ENCODE measurements at places on chromosomes 5 and 9. TPM values are rescaled to one million over a fixed set of nuclear protein-coding genes. Genes with fewer than 3 reads are reported as not detected.

PCDHB10 gene
- 2.8 TPM for total RNA-seq

- H3K4me1 ChIP-seq: no peaks in the 10 kb centered on the region
- H3K36me3 ChIP-seq: no peaks in the 10 kb centered on the region
- no peak overlapping the region for H3K27ac ChIP-seq
- DNase-seq: no peak
- H3K4me3 ChIP-seq: no peak overlapping the region
Observed at GRCh38 chr9:94076557-94076956, 7.7 kb upstream of the PTPDC1 start.

GRCh38 chr9:13688223-13688989, 408.9 kb upstream of the MPDZ start:
- no peak overlapping the region for H3K4me3 ChIP-seq
- H3K4me1 ChIP-seq: no peaks in the 10 kb centered on the region
- H3K27me3 ChIP-seq: no peaks in the 10 kb centered on the region
- DNase-seq: no peak
- no peak overlapping the region for H3K27ac ChIP-seq
- H3K36me3 ChIP-seq: no peaks in the 10 kb centered on the region

DNA sequence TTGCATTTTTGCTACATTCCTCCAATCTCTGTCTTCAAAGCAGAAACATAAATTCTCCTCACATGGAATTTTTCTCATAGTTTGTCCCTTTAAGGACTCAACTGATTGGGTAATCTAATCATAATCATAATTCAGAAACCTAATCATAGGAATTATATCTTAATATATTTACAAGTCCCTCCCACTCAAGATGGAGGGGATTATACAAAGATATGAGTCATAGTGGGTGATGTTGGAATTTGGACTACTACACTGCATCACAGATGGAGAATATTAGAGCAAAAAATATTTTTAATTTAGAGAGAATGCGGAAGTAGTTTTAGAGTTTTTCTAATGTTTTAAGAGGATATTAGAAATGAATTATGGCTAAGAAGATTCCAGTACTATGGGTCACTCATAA, 1034.0 kb downstream of the DTWD2 start:
- no peaks in the 10 kb centered on the region for H3K36me3 ChIP-seq
- no peaks in the 10 kb centered on the region for H3K27me3 ChIP-seq
- no peak for DNase-seq
- H3K27ac ChIP-seq: no peak overlapping the region
- H3K4me1 ChIP-seq: no peaks in the 10 kb centered on the region
- no peak overlapping the region for H3K4me3 ChIP-seq

GRCh38 chr9:133634081-133634691, 2.0 kb upstream of the DBH start:
- no peak overlapping the region for H3K4me3 ChIP-seq
- no peaks in the 10 kb centered on the region for H3K36me3 ChIP-seq
- DNase-seq: no peak
- no peaks in the 10 kb centered on the region for H3K4me1 ChIP-seq
- no peaks in the 10 kb centered on the region for H3K27me3 ChIP-seq

GRCh38 chr5:37005252-37005651, 128.7 kb downstream of the NIPBL start:
- H3K27me3 ChIP-seq: no peaks in the 10 kb centered on the region
- no peaks in the 10 kb centered on the region for H3K4me1 ChIP-seq
- H3K27ac ChIP-seq: no peak overlapping the region

DNA sequence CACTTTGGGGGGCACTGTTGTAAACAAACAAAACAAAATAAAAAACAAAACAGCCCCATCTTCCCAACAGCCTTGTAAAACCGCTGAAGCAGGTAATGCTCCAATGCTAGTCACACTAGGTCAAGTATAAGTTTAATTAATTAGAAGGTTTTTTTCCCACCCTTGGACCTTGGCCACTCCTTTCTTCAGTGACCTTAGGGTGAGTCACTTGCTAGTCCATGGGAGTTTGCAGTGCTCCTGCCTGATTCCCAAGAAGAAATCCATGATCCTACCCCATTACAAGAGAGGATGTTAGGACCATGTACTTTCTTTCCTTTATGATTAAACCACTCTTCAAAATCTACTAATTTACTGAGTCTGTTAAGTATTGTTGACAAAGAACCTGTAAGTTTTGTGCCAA, 192.2 kb upstream of the CDKN2B start:
- no peak for DNase-seq
- H3K4me3 ChIP-seq: no peak overlapping the region
- H3K36me3 ChIP-seq: no peaks in the 10 kb centered on the region
- H3K27me3 ChIP-seq: no peaks in the 10 kb centered on the region
